ENCODE measurements at places on chromosomes 12 and 14. TPM values are rescaled to one million over a fixed set of nuclear protein-coding genes. Genes with fewer than 3 reads are reported as not detected.

SPSB2 gene
- 3.4 TPM for total RNA-seq

FGF6 gene
- total RNA-seq: not detected

TGM1 gene
- total RNA-seq: 5.1 TPM

CCND2 gene
- 615 TPM for total RNA-seq

NEK9 gene
- total RNA-seq: 66.6 TPM

TMEM132D gene
- not detected for total RNA-seq

TMEM229B gene
- 2.4 TPM for total RNA-seq

FIGNL2 gene
- total RNA-seq: 0.33 TPM

All from activated CD4-positive, alpha-beta T cell treated with anti-CD3 and anti-CD28 coated beads, Interleukin-2, amount 10 ng/mL, durations not matched to agents 24 days and 14 days (primary cell).